Fibroblast of skin of right quadriceps (primary cell): ENCODE measurements at places on chromosomes 1 and 21.

DNA sequence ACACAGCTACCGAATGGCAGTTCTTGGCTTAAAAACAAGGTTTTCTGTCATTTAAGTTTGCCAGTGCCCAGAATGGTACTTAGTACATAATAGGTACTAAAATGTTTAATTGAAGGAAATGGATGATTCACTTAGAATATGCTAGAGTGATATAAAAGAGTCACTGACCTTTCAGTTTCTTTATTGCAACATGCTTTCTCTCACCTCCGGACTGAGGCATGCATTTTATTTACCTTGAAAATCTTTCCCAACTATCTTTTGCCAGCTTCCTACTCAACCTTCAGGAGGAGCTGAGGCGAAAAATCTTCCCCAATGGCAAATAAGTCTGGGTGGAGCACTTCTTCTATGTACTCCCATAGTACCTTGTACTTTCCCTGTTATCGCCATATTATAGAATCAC lies 244.9 kb downstream of the ZNF648 start:
- no peak for DNase-seq

DNA sequence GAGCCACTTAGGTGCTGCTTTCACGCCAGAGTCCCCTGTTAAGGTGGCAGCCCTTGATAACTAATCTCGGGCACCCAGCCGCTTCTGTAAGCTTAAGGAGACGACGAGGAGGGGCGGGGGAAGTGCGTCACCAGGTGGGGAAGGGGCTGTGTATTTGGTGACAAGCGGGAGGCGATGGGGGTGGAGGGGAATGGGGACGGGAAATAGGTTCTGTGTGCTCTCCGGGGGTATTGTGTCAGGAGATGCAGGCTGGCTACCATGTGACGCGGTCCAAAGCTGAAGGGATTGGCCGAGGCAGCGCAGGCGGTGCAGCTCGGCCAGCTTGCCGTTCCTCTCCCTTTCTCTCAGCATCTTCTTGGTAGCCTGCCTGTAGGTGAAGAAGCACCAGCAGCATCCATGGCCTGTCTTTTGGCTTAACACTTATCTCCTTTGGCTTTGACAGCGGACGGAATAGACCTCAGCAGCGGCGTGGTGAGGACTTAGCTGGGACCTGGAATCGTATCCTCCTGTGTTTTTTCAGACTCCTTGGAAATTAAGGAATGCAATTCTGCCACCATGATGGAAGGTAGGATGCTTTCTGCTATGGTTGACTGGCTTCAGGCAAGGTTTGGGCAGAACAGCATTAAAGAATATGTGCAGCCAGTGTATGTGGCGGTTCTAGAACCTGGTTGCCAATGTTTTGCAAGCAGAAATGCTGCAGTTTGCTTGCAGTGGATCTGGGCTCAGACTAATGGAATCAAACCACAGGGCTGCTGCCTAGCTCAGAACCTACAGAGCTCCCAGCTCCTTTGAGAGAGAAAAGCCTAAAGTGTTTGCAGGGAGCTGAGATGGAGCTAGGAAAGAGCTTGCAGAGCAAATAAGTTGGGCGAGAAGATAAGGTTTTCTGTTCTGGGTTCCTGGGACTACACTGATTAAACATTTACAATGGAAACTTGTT lies at the start of gene SGIP1:
SGIP1 (plus strand) TSS at position 350 of the 937 bp plus-strand sequence; CDS start at position 556, 206 bp downstream.
- DNase-seq: peak; percentile 64

DNA sequence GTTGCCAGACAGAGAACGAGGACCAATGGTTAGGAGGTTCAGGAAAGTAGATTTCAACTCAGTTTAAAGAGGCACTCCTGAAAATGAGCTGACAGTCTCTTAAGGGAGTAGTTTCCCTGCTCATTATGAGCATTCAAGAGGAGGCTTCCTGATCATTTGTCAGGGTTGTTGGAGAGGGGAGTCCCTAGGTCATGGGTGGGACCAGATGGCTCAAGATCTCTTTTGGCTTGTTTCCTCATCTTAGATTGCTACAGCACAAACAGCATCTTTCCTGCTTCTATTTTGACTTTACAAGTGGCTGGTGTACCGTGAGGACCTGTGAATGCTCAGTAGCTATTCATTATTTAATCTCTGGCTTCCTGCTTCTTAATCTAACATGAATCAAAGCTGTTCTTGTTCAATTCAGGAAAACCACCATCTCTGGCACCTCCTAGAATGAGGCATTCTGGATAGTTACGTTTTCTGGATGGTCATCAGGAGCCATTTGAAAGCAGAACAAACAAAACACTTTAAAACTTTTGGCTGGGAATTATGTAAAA lies 47.6 kb downstream of the PEX14 start:
- DNase-seq: no peak

- no peak for DNase-seq
Measured at GRCh38 chr1:147837964-147838292, 64.7 kb upstream of the GJA8 start.

DNA sequence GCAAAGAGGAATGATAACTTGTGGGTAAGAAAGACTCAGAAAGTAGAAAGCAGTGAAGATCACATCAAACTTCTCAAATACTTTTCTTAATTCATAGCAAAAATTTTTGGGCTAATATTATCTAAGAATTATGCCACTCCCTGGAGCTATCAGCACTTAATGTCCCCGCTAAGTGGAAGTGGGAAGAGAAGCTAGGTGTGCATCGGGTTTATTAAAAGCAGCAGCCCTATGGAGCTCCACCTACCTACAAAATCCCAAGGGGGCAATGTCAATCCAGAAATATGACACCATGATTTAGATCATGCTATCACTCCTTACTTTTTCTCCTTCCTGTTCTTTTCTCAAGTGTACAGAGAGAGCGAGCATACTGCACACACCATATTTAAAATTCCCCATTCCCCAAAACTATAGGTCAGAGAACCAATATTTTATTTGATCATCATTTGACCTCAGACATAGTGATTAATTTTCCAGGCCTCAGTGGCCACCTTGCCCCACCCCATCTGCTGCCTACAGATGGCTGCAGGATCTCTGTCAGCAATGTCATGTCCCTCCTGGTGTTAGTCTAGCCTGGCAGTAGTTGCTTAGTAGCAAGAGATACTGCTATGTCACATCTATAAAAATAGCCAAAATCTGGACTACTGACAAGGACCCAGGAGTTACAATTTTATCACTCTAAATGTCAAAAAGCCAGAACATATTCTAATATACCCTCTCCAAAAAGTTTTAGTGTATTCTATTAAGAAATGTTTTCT lies 66.6 kb downstream of the MAP3K21 start:
- no peak for DNase-seq

- DNase-seq: no peak
Measured at GRCh38 chr1:58898739-58899586, 115.1 kb upstream of the JUN start.

DNA sequence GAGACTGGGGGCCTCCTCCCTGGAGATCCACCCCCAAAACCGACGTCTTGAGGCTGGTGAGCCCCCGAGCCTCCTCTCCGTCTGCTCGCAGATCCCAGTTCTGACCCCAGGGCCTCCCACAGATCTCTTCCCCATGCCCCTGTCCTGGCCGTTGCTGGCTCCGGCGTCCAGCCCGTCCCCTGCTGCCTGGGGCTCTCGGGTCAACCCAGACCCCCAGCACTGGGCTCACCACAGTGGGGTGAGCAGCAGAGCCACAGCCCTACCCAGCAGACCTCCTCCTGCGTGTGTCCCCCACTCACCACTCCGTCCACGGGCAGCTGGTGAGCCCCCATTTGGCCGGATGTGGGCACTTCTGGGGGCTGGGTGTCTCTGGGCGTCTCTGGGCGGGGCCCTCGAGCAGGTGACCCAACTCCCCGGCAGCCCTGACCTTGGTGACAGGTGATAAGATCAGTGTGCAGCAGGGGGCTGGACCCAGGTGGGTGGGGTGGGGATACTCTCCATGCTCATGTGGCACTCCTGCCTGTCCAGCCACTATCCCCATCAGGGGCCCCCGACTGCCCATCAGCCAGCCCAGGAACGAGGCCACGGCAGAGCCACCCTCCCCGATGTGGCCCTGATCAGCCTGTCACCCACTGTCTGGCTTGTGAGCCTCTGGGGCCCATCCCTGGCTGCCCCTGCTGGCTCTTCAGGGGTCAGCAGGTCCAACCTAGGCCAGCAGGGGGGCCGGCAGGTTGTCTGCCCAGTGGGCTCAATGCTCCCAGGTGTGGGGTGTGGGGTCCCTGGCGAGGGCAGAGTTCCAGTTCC lies 709 bp downstream of the TNFRSF14 start:
- DNase-seq: no peak

- no peak for DNase-seq
Measured at GRCh38 chr1:68211761-68212380, 20.5 kb downstream of the WLS start.

- DNase-seq: peak; percentile 3
Measured at GRCh38 chr1:188872376-188872775, 1605.3 kb downstream of the BRINP3 start.

- DNase-seq: no peak
Measured at GRCh38 chr21:33936301-33937038, 20.9 kb upstream of the ATP5PO start.

GRCh38 chr1:155279268-155279667 lies 2.0 kb downstream of the HCN3 start:
- DNase-seq: no peak

DNA sequence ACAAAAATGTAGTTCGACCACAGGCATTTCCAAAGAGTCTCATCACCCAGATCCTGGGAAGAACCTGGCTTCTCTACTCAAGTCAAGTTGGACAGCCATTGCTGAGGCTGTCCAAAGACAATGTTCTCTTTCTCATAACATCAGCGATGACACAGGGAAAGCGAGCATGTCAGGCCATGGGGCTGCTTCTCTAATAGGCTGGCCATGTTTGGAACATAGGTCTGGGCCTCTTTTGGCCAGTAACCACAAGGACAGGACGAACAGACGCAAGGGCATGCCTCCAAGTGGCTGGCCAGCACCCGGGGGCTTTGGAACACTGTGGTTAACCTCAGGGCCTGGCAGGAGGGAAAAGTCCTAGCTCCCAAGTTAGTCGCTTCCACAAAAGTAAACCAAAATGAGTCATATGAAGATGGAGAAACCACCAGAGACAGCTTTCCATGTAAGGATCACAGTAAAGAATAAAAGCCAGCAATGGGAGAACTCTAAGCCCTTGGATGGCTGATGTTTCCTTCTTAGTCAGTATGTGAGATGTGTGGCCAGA lies 80.6 kb upstream of the SLC44A3 start:
- peak; percentile 92 for DNase-seq

DNA sequence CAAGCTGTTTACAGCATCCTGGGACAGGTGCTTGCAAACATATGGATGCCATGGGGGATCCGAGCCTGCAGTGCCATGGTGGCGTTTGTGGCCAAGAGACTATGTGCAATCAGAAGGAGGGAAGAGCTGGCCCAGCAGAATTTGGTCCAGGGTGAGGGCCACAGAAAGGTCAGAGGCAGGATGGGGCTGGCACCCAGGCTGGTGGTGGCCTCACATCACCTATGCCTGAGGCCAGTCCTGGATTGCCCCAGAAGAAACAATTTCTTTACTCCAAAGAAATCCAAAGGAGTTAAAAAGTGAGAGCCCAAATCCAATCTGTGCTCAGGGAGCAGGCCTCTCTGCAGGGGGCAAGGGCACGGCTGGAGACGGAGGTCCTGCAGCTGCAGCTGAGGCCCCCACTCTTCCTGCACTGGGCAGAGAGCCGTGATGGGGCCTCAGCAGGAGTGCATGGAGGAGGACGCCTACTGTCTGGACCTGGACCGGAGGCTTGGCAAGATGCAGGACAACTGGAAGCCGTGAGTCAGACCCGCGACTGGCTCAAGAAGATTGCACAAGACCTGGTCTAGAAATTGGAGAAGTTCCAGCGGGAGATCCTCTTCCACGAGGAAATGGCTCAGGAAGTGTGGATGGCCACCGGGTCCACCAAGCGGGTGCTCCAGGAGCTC lies 163.5 kb downstream of the RYR2 start:
- no peak for DNase-seq

GRCh38 chr1:7002728-7003127 lies 217.5 kb downstream of the CAMTA1 start:
- no peak for DNase-seq

DNA sequence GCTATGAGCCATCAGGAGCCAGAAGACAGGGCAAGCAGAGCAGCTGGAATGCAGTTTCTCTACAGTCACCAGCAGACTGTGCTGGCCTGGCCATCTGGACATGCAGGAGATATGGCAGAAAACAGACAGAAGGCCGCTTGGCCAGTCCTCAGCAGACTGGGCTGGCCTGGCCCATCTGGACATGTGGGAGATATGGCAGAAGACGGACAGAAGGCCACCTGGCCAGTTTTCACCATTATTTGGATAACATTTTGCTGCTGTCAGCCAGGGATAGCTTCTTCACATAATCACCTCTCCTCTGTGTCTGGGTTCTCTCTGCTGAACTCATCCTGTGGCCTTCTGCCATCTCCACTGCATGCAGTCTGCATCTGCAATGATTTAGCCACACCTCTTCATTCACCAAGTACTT lies 25.0 kb upstream of the CACYBP start:
- no peak for DNase-seq

DNA sequence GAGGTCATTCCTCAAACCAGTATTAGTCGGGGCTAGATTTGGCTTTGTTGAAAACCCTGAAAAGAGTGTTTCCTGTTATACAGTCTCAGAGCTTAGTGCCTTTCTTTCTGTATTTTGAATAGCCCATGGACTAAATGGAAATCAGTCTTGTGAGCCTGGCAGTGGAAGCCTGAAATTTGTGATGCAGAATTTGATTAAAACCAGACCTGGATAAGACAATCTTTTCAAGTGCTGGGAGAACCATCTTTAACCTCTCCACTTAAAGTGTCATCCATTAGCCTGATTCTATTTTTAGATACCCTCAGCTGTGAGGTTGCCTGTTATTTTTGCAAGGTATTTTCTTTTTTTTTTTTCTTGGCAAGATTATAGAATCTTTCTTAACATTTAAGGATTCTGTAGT lies 19.5 kb downstream of the ACTN2 start:
- DNase-seq: no peak

- DNase-seq: no peak
Measured at GRCh38 chr1:202565890-202566602, 144.2 kb downstream of the SYT2 start.

GRCh38 chr21:44732956-44733355 lies 21.6 kb upstream of the TSPEAR start:
- no peak for DNase-seq

- DNase-seq: no peak
Measured at GRCh38 chr1:213852107-213852506, 135.7 kb upstream of the PROX1 start.

DNA sequence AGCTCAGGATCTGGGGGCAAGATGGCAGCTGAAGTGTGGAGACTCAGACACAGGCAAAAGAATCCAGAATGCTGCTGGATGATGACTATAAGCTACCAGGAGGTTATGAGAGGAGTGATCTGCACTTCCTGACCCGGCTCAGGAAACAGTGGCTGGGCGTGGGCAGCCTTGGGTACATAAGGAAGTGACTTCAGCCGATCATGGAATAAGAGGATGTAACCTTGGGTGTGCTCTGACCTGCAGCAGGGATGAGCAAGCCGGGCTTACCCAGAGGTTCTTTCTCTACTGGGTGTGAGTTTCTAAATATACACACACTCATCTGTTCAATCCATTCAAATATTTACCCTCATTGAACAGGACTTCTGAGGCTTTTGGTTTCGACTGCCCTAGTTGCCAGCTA lies 62.7 kb downstream of the CD34 start:
- DNase-seq: no peak
